ENCODE measurements at places on chromosomes 13 and 19. TPM values are rescaled to one million over a fixed set of nuclear protein-coding genes. Genes with fewer than 3 reads are reported as not detected.

DNA sequence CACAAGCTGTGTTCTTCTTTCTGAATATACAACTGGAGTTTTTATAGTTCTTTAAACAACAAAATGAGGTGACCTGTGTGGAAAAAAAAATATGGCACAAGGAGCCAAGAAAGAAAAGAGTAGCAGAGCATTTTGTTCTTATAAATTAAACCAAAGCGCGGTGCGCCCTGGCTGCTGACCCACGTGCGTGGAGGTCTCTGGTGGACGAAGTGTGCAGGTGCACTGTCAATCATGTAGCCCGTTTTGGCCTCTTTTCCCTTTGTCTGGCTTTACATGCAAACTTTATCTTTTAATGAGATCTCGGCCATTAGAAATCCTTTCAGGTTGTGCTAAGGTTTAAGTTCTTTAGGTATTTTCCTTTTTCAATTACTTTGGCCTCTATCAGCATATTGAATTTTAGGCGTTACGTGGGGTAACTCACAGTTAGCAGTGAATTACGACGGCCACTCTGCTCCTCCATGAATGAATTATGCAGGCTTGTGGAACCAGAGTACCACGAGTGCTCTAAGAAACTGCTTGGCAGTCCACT is 443.9 kb upstream of the SLC10A2 start:
- no peaks in the 10 kb centered on the region for H3K27me3 ChIP-seq
- H3K27ac ChIP-seq = no peak overlapping the region
- no peak for DNase-seq
- no peaks in the 10 kb centered on the region for H3K36me3 ChIP-seq
- no peak overlapping the region for H3K4me3 ChIP-seq

DNA sequence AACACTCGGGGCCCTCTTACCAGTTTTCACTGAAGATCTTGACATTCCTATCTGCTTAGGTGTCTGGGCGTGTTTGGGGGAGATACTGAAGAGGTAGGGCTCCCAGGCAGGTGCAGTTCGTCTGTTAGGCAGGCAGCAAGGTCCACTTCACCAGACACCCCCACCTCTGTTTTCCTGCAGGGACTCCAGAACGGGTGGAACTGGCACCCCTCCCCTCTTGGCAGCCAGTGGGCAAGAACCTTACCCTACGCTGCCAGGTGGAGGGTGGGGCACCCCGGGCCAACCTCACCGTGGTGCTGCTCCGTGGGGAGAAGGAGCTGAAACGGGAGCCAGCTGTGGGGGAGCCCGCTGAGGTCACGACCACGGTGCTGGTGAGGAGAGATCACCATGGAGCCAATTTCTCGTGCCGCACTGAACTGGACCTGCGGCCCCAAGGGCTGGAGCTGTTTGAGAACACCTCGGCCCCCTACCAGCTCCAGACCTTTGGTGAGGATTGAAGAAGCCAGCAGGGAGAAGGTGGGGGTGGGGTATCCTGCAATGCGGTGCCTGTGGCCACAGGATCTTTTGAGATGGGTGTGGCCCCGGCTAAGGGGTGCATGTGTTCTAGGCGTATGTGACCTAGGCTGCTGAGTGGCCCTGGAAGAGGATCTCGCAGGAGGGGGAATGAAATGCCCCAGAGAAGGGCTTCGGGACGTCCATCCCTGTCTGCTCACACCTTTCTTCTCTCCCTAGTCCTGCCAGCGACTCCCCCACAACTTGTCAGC is 3.3 kb upstream of the ICAM4 start:
- H3K27me3 ChIP-seq = peaks cover 20% of the 10 kb centered on the region
- H3K36me3 ChIP-seq = no peaks in the 10 kb centered on the region
- H3K4me3 ChIP-seq = no peak overlapping the region
- no peak overlapping the region for H3K27ac ChIP-seq
- DNase-seq = no peak

- H3K27ac ChIP-seq = no peak overlapping the region
- no peaks in the 10 kb centered on the region for H3K27me3 ChIP-seq
These were observed 293.6 kb upstream of the PCDH20 start for GRCh38 chr13:61709258-61709657.

GRCh38 chr13:28204690-28205443 is 66.5 kb downstream of the PAN3 start:
- no peak for DNase-seq
- H3K27me3 ChIP-seq = no peaks in the 10 kb centered on the region
- no peak overlapping the region for H3K4me3 ChIP-seq
- no peak overlapping the region for H3K27ac ChIP-seq
- no peaks in the 10 kb centered on the region for H3K36me3 ChIP-seq

DNA sequence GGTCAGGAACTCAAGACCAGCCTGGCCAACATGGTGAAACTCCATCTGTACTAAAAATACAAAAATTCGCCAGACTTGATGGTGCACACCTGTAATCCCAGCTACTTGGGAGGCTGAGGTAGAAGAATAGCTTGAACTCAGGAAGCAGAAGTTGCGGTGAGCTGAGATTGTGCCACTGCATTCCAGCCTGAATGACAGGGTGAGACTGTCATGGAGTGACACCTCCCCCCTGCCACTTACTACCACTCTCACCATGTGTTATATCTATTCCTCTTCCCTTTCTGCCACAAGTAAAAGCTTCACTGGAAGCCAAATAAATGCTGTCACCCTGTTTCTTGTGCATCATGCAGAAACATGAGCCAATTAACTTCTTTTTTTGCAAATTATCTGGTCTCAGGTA is 10.6 kb upstream of the CEACAM4 start:
- H3K27me3 ChIP-seq = peaks cover 40% of the 10 kb centered on the region
- no peak for DNase-seq
- H3K36me3 ChIP-seq = no peaks in the 10 kb centered on the region
- H3K27ac ChIP-seq = no peak overlapping the region

- no peaks in the 10 kb centered on the region for H3K4me1 ChIP-seq
- no peak overlapping the region for H3K4me3 ChIP-seq
- DNase-seq = no peak
- no peak overlapping the region for H3K27ac ChIP-seq
These were observed 64.3 kb downstream of the ZNF66 start for GRCh38 chr19:20840371-20840770.

DNA sequence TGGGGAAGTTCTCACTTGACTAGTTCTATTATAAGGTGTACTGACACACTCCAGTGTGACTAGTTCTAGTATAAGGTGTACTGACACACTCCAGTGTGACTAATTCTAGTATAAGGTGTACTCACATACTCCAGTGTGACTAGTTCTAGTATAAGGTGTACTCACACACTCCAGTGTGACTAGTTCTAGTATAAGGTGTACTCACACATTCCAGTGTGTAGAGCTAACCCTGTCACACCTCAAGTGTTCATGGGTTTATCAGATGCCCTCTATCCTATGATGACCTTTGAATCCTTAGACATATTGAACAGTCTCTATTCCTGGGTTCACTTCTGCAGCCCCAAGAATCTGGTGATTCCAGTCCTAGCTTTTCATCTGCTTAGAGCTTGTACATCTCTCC is 54.6 kb upstream of the MYO16 start:
- H3K27ac ChIP-seq = no peak overlapping the region
- no peak overlapping the region for H3K4me3 ChIP-seq
- no peaks in the 10 kb centered on the region for H3K4me1 ChIP-seq
- no peaks in the 10 kb centered on the region for H3K27me3 ChIP-seq
- no peak for DNase-seq

- H3K4me3 ChIP-seq = no peak overlapping the region
- no peak overlapping the region for H3K27ac ChIP-seq
- H3K36me3 ChIP-seq = no peaks in the 10 kb centered on the region
- peaks cover 8% of the 10 kb centered on the region for H3K4me1 ChIP-seq
These were observed 16.3 kb downstream of the DOCK9 start for GRCh38 chr13:98961503-98962105.

GRCh38 chr13:92804926-92805325 is 421.7 kb upstream of the GPC6 start:
- no peak overlapping the region for H3K4me3 ChIP-seq
- H3K27ac ChIP-seq = no peak overlapping the region
- H3K36me3 ChIP-seq = no peaks in the 10 kb centered on the region
- DNase-seq = no peak

- H3K36me3 ChIP-seq = no peaks in the 10 kb centered on the region
- no peak overlapping the region for H3K27ac ChIP-seq
- DNase-seq = no peak
- H3K27me3 ChIP-seq = peaks cover 20% of the 10 kb centered on the region
These were observed 1.1 kb upstream of the SMIM24 start for GRCh38 chr19:3481241-3482090.

- H3K27me3 ChIP-seq = no peaks in the 10 kb centered on the region
- H3K4me1 ChIP-seq = peaks cover 19% of the 10 kb centered on the region
- no peak overlapping the region for H3K27ac ChIP-seq
- no peak overlapping the region for H3K4me3 ChIP-seq
- DNase-seq = no peak
These were observed 50.1 kb downstream of the PCCA start for GRCh38 chr13:100138859-100139491.

The DAND5 gene
- total RNA-seq = 0.32 TPM

The UQCRFS1 gene
- 25.1 TPM for total RNA-seq

The ZNF83 gene
- total RNA-seq = 15.3 TPM

The KCNK6 gene
- total RNA-seq = 44.5 TPM

The C1QTNF9B gene
- total RNA-seq = not detected

The FCER2 gene
- 10.1 TPM for total RNA-seq
